SK-N-DZ (cell line): ENCODE measurements at places on chromosomes 3 and 15.

DNA sequence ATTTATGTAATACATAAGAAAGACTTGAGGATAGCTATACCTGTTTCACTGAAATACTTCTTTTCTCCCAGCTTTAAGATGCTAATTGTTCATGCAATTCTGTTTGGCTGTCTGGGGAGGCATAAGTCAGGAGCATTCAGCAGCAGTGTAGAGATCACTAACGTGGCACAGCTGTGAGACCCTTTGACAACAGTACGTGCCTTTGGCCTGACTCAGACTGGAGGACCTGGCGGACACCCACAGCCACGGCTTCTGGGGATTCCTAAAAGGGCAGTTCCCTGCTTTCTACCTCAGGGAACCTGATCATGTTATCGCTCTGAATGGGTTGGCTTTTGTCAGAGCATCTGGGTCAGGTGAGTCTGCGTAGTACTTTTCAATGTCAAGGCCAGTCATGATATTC lies 295.0 kb upstream of the ICE2 start:
- DNase-seq = no peak

DNA sequence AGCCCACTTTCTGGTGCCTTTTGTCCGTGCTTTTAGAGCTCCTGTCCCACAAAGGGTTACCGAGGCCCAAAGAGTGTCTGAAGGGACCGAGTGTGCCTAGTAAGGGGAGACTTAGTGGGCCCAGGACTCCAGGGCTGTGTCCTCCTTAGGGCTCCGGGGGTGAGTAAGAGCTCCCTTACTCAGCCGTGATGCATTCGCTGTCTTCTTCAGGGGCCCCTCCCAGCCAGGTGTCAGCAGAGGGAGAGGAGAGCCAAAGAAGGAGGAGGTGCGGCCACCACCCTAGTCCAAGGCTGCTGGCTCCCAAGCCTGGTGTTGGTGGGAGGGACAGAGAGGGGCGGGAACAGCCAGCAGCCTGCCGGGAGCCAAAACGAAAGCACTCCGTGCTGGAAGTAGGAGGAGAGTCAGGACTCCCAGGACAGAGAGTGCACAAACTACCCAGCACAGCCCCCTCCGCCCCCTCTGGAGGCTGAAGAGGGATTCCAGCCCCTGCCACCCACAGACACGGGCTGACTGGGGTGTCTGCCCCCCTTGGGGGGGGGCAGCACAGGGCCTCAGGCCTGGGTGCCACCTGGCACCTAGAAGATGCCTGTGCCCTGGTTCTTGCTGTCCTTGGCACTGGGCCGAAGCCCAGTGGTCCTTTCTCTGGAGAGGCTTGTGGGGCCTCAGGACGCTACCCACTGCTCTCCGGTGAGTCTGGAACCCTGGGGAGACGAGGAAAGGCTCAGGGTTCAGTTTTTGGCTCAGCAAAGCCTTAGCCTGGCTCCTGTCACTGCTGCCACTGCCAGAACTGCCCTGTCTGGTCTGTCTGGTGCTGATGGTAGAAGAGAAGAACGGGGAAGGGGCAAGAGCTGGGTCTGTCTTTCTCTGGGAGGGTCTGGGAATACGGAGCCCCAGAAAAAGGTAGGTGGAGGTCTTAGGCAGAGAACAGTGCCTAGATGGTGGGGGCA lies at the start of gene IL17RC:
IL17RC (plus strand) TSS at position 365 of the 947 bp plus-strand sequence; CDS start at position 583, 218 bp downstream.
- DNase-seq = peak; percentile 83

DNA sequence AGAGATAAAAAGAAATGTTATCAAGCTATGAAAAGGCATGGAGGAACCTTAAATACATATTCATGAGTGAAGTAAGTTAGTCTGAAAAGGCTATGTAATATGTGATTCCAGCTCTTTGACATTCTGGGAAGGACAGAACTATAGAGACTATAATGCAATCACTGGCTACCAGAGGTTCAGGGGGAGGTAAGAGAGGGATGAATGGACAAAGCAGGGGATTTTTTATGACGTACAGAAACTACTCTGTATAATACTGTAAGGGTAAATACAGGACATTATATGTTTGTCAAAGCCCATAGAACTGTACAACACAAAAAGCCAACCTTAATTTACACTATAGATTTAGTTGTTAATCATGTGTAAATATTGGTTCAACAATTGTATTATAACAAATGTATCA lies 46.1 kb downstream of the MCTP2 start:
- no peak for DNase-seq

- no peak for DNase-seq
Observed at GRCh38 chr3:81003817-81004216, 757.6 kb downstream of the GBE1 start.

- no peak for DNase-seq
Observed at GRCh38 chr15:75233504-75234190, 24.5 kb upstream of the GOLGA6C start.

DNA sequence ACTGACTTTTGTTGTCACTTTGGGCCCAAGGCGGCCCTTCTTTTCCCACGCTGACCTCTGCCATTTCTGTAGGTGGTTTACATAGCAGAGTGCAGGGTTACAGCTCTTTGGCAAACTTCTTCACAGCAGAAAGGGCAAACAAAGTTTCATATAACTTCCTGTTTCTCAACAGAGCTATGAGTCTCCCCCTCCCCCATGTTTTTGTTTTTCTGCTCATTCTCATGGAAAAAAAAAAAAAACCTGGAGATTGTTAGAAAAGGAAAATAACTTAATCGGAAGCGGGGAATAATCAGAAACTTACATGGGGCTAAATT lies 342.0 kb upstream of the NR2F2 start:
- DNase-seq = no peak

DNA sequence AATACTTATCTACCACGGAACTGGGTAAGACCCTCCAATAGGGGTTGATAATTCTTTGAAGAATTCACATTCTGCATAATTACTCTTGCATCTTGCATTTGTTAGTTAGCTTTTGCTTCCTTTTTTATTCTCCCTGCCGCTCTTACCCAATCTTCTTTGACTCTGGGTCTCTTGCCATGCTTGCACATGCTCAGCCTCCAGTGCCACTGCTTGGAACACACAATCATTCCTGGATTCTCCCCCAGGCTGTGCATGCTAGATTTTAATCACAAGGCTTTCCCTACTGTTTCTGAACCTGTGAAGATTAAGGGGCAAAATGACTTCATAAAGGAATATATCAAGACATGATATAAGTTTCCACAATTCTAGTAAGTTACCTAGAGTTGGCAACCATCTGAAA lies 133.1 kb downstream of the IL1RAP start:
- DNase-seq = no peak

DNA sequence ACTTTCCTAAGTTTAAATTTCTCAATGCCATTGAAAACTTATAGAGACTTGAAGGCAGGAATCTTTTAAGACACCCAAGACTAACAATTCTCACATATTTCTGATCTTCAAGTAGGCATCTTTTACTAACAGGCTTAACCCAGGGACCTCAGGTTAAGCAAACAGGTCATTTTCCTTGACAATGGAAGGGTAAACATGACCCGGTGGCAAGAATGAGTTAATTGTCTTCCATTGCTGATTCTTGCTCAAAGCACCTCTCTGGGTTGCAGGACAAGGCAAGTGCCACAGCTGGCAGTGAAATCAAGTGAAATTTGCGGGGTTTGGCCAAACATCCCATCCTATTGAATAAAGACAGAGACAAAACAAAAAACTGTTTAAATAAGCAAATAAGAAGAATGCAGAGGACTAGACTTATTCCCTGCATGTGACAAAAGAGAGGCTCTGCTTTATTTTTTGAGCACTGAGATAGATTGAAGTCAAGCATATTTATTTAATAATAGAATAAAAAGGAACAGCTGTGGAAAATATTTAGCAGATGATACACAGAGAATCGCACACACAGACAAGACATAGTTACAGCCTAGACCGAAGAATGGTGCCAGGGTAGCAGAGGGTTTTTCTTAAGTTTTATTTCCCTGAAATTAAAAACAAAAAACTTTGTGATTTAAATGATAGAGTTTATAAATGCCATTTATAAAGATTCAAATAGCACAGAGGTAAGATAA lies 56.0 kb upstream of the MITF start:
- no peak for DNase-seq

DNA sequence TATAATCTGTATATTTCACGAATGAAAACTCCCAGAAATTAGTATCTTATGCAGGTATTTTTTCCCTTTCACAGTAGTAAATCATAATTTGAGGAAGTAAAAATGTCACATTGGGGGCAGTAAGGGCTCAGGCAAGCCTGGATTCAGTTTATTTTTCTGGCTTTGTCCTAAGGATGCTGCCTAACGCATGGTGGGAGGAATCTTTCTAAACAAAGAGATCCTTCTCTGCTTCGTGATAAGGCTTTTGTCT lies 35.7 kb downstream of the DNASE1L3 start:
- no peak for DNase-seq

- no peak for DNase-seq
Observed at GRCh38 chr3:188343894-188344293, 189.9 kb downstream of the LPP start.

GRCh38 chr3:81048058-81048665 lies 713.3 kb downstream of the GBE1 start:
- no peak for DNase-seq

- DNase-seq = no peak
Observed at GRCh38 chr3:101845425-101845824, 3.9 kb upstream of the NFKBIZ start.

DNA sequence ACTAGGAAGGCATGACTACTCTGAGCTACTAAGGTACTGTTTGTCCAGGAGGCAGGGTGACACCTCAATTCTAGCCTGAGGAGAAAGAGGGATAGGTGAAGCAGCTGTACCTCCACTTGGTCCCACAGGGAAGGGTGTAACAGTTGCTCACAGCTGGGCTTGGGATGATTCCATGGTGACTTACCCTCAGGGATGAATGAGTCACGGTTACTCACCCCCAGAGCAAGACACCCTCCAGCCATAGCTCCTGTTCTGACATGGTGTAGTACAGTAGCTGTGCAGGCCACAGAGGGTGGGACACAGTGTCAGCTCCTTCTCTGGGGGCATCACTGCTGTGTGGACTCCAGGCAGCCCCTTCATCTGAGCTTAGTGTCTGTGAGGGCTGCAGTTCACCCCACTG lies 868.6 kb upstream of the SEMA6D start:
- no peak for DNase-seq

GRCh38 chr3:16508243-16508578 lies 5.3 kb downstream of the RFTN1 start:
- no peak for DNase-seq

DNA sequence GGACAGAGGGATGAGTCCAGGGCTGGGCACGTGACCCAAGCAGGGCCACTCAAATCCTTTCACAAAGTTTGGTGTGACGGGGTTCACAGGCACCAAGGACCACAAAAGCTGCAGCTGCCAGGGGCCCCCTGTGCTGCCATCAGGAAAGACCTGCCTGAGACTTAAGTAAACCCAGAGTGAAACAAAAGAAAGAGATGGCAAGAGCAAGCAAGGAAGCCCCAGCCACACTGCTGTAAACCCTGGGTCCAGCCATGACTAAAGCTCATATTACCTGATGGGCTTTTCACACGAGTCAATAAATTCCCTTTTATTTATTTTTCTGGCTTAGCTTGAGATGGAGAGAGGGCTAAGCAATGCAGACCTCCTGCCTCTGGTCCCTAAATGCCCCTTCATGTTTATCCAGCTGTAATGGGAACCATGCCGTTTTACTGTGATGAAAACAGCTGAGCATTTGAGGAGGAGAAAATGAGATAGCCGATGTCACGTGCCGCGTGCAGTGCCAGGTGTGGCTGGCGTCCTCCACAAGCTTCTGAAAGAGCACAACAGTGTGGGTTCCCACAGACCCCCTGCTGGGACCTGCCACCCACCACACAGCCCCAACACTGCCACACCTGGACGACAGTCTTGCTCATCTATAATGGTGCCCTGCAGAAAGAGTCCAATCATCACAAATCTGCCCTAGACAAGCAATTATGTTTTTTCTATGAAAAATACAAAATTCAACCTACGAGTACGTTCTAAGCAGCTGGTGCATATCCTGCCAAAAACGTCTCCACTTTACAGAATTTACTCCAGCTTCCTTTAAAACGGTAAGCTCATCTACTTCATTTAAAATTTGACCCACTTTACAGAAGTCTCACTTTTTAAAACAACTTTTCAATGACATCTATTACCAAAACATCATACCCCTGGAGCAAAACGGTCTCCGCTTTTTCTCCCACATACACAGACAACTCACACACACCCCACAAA lies 34.2 kb downstream of the ADAMTS17 start:
- DNase-seq = no peak

DNA sequence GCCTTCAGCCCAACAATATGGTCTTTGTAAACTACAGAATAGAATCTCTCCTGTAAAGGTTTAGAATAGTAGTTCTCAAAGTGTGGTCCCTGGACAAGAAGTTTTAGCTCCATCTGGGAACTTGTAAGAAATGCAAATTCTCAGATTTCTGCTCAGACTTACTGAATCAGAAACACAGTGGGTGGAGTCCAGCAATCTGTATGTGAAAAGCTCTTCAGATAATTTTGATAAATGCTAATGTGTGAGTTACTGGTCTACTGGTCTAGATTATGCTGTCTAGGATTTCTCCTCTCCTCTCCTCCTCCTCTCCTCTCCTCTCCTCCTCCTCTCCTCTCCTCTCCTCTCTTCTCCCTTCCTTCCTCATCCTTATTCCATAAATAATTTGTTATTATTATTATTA lies 57.5 kb downstream of the RBMS3 start:
- DNase-seq = no peak

GRCh38 chr15:63893866-63894661 lies 60.3 kb upstream of the HERC1 start:
- DNase-seq = no peak

GRCh38 chr3:112688085-112688769 lies 47.3 kb upstream of the CCDC80 start:
- DNase-seq = no peak

- no peak for DNase-seq
Observed at GRCh38 chr3:130850044-130850797, 43.7 kb upstream of the ATP2C1 start.

GRCh38 chr15:62497356-62497755 lies 332.3 kb upstream of the C2CD4B start:
- no peak for DNase-seq

DNA sequence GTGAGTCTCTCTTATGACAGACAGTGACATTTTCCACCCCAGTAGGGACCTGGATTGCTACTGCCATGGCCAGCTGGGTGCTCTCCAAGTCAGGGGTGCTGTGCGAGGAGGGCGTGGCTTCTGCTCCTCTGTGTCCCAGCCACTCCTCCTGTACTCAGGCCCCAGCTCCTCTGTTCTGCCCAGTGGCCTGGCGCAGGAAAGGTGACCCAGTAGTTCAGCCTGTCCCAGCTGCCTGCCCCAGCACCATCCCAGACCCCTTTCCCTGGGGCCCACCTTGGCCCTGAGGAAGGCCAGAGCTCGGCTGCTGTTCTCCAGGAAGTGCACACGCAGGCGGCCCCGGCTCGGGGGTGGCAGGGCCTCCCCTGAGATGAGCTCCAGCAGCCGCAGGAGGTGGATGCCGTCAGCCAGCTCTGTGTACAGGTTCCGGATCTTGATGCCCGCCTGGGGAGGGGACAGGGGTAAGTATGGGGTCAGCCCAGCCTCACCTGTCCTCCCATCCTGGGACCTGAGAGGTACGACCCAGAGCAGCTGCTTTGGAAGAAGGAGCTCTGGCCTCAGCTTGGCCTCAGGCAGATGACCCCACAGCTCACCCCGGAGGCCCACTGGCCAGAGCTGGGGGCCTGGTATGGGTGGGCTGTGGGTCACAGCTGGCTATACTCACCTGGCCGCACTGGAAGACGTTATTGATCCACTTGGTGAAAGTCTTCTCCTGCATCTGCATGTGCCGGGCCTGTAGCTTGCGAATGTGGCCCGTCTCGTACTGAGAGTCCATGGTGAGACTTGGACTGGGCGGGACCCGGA lies 1.0 kb downstream of the SPTBN5 start:
- peak; percentile 43 for DNase-seq

GRCh38 chr3:65992106-65992505 lies 46.6 kb downstream of the MAGI1 start:
- DNase-seq = no peak
